ENCODE measurements at places on chromosomes 2 and 18.

- DNase-seq, result no peak
Observed at GRCh38 chr2:189248141-189248540, 68.6 kb upstream of the COL5A2 start.

GRCh38 chr2:64135421-64135820 is 8.8 kb downstream of the PELI1 start:
- no peak for DNase-seq

DNA sequence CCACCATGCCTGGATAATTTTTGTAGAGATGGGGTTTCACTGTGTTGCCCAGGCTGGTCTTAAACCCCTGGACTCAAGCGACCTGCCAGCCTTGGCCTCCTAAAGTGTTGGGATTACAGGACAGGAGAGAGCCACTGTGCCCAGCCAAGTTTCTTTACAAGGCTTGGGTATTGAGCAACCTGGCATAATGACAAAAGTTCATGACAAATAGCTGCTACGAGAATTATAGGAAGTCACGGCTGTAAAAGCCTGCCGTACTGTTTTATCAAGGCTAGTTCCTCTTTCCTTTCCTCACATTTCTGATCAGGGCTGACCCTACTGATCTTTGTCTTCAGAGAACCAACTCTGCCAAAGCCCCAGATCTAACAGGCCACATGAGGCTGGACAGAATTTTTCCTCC is 490.4 kb upstream of the SPRED2 start:
- DNase-seq, result no peak

DNA sequence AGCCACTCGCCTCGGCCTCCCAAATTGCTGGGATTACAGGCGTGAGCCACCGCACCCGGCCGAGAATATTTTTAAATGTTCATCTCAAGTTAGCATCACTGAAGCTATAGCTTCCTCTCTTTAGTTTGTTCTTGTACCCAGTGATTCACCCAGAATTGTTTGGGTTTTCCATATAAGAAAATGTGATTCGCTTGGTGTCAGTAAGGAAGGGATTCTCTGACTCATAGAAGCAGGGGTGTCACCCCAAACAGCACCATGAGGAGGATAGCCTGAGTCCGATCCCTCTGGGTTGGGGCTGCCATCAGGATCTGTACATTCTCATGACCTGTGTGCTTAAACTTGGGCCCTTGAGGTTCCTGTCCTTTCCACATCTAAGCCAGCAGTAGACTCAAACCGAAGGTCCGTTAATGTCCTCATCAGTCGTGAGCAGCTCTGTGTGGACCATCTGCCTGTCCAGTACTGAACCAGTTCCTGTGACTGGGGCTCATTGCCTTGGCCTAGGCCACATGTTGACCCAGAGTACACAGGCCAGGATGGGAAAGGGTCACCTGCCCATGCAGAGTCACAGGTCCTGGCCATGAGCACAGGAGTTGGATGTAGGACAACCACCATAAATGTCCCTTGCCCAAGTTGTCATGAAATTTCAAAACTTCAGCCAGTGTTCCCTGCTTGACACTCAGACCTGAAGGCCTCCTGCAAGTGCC is 311.9 kb downstream of the GBX2 start:
- DNase-seq, result no peak

GRCh38 chr2:209872675-209873074 is 101.0 kb downstream of the UNC80 start:
- no peak for DNase-seq
